ENCODE measurements at places on chromosomes 4 and X.
A peak's percentile ranks its signal among the peaks of the same experiment; 100 is the strongest.

GRCh38 chr4:173508386-173509035 is 21.5 kb downstream of the HAND2 start:
- DNase-seq = peak; percentile 19

DNA sequence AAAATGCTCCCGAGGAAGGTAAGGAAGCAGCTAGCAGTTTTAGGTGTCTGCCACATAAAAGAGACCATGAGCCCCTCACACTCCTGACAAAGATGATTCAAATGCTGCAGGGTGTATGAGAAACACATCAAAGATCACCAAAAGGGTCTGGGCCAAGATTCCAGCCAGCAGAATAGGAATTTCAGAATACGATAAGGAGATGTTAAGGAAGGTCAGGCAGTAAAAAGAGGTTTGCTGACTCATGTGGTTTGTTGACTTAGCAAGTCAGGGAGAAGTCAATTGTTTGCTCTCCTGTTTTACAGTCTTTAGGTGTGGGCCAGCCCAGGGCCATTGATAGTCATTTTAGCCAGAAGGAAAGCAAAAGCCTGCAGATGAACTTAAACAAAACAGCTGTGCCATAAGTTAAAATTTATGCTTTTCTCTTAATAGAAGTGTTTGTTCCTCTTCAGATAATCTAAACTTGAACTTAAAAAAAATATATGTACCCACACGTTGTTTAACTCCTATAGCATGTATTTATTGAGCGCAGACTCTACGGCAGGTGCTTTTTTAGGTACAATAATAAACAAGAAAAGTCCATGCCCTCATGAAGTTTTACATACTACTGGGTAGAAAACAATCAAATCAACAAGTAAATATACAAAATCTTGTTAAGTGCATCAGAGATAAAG is 115.6 kb downstream of the CAMK2D start:
- DNase-seq = no peak

DNA sequence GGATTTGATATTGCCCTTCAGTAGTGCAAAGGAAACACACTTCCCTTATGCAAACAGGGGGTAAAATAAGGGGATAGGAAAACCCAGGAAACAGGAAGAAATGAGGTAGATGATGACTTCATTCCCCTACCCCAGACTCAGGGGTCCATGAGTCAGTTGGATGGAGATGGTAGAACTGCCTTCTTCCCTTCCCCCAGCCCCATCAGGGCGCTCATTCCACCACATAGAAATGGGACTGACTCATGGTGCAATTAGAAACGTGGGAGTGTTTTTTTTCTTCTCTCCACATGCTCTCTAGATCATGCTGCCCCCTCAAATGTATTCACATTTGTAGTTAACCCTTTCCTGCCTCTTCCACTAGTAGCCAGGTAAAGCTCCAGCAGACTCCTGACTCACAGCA is 23.1 kb upstream of the ARMCX2 start:
- no peak for DNase-seq

DNA sequence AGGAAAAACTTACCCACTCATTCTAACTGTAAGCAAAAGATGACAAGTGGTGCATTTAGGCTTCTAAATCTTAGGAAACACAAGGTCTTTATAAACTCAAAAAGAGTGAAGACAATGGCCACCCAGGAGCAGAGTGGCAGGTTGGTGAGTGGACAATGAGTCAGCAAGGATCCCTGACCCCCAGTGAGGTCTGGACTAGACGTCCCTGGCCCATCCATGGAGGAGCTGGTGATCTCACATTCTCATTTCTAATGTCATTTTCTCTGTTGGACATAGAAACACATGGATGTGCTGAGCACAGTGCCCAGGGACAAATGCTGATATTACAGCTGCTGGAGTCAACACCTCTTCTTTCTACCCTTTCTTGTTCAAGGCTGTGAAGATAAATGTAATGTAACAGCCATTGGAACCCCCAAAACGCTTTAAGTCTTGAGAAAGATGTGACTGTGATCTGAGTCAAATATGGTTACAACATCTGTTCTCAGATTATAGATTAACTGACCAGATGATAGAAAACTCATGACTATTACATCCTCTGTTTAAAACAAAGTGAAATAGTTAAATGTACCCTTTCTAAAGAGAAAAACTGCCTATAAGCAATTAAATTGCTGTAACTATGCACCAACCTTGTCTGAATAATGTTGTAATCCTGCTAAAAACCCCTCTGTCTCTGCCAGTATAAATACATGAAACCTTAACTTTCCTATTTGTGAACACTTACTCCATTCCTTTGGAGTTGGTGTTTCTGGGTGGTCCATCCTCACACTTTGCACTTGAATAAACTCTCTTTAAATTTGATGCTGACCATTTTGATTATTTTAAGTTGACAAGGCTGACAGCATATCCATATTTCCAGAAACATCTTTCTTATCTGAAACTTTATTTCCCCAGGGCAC is 92.7 kb downstream of the USP46 start:
- DNase-seq = no peak

- no peak for DNase-seq
These were observed 444.4 kb upstream of the IGFBP7 start for GRCh38 chr4:57554556-57555092.

- no peak for DNase-seq
These were observed 16.6 kb upstream of the NPNT start for GRCh38 chr4:105878668-105879067.

DNA sequence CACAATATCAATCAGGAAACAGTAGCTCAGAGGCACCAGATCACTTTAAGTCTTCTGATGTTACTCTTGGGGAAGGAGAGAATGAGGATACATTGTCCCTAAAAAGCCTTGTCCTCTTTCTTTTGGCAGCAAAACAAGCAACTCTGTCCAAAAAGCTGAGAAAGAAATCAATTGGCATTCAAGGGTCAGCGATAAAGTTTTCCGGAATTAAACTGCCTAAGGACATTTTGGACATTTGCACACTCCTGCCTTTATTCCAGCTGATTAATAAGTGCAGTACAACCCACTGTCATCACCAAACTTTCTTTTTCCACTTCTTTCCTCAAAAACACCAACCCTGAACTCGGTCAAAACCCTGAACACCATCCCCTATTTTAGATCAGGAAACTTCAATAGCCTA is 85.8 kb upstream of the FAM9A start:
- no peak for DNase-seq

GRCh38 chrX:7921750-7922149 is 5.5 kb downstream of the PNPLA4 start:
- DNase-seq = no peak

- peak; percentile 22 for DNase-seq
These were observed 58.1 kb upstream of the PARM1 start for GRCh38 chr4:74874753-74875367.

- DNase-seq = no peak
These were observed 124.1 kb downstream of the FHDC1 start for GRCh38 chr4:153060196-153060595.

GRCh38 chrX:43656005-43656494 is at the start of gene MAOA:
Gene MAOA (plus strand): TSS chrX:43656299. CDS start chrX:43656342, 43 bp downstream.
- peak; percentile 95 for DNase-seq

DNA sequence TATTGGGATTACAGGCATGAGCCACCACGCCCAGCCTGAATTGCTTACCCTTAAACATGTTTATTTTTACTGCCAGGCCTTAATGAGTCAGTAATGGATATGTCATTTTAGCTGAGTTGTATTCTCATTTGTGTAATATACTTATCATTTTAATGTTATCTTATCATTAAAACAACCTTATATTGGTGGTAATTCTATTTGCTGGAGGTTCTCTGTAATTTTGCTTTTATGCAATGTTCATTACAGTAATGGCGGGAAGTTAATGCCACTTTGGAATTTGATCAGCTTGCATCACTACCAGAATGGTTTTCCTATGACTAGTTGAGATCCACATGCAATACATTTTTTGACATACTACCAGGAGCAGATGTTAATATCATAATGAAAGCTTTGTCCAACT is 6.3 kb upstream of the PGAM4 start:
- no peak for DNase-seq

DNA sequence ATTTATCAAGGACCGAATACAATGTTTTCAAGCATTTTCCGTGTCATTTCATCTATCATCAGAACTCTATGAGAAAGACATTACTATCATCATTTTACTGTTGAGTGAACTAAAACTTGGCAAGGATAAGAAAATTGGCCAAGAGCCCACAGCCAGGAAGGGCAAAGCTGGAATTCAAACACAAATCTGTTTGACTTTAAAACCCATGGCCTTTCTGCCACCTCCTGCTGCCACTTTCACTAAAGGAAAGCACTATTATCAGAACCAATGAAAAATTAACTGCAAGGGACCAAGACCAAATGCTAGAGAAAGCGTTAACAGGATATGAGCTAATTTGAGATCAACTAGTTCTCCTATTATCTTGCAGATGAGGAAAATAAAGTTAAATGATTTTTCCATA is 2759.2 kb downstream of the ARAP2 start:
- no peak for DNase-seq

GRCh38 chr4:100557306-100557705 is 39.5 kb upstream of the EMCN start:
- no peak for DNase-seq

- DNase-seq = no peak
These were observed 30.5 kb upstream of the BBS12 start for GRCh38 chr4:122701965-122702364.

GRCh38 chrX:71652405-71652804 is 14.9 kb upstream of the LOC101059915 start:
- DNase-seq = no peak
